ENCODE measurements at places on chromosomes 16 and 17.

DNA sequence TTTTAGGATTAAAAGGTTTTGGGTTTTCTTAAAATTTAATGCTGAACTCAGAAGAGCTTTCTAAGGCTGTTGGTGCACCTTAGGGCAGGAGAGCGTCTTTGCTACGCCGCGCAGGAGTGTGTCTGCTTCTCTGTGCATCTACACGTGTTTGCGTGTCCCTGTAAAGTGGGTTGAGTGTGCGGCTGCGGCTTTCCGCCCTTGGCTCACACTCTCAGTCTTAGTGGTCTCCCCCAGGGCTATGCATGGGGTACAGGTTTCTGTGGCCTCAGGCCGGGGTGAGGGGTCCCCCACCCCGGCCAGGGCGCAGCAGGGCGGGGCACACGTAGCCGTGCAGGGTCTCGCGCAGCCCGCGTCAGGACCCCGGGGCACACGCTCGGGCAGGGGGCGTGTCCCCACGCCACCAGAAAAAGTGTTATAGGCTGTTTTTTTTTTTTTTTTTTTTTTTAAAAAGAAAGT, 727 bp upstream of the TENT4B start:
- DNase-seq, result no peak

GRCh38 chr17:20046629-20047028, 37.5 kb downstream of the SPECC1 start:
- no peak for DNase-seq

GRCh38 chr16:49061137-49061714, 220.4 kb downstream of the CBLN1 start:
- no peak for DNase-seq

DNA sequence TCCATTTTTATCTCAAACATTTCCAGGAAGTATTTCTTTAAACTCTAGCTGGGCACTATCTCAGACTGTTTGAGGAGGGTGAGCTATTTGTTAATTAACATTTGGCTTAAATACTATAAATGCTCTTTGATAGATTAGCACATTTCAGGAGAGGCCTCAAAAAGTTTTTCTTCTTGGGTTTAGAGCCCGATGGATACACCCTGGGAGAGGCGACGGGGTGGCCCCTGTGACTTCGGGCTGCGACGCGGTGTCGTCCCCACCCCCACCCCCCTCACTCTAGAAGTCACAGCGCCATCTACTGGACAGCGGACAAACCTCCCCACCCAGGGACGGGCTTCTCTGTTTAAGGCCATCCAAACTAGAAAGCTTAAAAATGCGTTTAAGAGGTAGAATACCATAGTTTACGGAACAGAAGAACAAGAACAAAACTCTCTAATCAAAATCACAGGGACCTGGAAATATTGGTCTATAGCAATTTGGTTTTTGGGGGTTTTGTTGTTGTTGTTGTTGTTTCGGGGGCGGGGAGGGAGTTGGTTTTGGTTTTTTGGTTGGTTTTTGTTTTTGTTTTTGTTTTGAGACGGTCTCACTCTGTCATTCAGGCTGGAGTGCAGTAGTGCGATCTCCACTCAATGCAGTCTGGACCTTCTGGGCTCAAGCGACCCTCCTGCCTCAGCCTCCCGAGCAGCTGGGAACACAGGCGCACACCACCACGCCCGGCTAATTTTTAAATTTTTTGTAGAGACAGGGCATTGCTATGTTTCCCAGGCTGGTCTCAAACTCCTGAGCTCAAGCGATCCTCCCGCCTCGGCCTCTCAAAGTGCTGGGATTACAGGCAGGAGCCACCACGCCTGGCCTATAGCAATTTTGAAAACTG, 254.4 kb downstream of the C16orf95 start:
- DNase-seq, result no peak

DNA sequence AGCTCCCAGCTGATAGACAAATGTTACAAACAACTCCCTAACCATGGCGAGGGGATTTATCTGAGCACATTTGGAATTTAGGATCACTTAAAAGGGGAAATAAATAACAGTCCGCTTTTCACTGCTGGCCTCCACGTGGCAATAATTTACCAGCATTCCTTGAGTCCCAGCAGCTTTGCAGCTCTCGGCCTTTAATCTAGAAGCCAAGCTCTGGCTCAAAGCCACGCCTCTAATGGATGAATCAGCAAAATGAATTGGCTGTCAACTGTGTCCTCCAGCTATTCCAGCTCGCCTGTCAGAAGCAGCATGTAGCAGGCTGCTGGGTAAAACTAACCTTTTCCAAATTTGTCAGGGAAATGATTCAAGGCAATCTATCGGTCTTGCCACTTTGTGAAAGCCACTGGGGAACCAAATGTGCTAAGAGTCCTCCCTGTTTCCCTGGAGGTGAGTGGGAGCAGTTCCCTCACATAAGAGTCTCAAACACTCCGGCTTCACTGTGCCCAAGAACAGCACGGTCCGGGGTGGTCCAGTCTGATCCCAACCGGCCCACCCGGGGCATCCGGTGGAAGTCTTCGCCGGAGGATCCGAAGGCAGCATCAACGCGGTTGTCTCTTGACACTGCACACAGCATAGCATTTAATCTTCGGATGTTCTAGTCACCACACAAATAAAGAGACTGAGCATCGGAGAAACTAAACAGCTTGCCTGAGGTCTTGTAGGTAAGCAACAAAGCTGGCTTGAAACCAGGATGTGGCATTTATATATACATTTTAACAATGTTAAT, 143.3 kb downstream of the PARN start:
- DNase-seq, result no peak

DNA sequence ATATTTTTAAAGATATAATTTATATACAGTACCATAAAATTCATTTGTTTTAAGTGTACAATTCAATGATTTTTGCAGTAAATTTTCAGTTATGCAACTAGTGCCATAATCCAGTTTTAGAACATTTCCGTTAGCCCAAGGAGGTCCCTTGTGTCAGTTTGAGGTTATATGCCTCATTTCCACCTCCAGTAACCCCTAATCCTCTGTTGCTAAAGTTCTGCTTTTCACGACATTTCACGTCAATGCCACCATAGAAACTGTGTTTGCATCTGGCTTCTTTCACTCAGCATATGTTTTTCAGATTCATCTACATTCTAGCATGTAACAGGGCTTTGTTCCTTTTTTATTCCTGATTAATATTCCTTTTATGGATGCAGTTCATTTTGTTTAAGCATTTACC, 42.4 kb upstream of the NUDT7 start:
- no peak for DNase-seq

GRCh38 chr17:74212209-74212912, 1.0 kb upstream of the TTYH2 start:
- no peak for DNase-seq

- DNase-seq, result no peak
Measured at GRCh38 chr17:3528403-3528851, 29.2 kb downstream of the TRPV3 start.
